ENCODE measurements at places on chromosomes 3 and 15.

- DNase-seq, result no peak
Measured at GRCh38 chr15:33190539-33190938, 4.0 kb downstream of the FMN1 start.

- no peak for DNase-seq
Measured at GRCh38 chr3:43949594-43949993, 258.9 kb downstream of the ABHD5 start.

- DNase-seq, result no peak
Measured at GRCh38 chr3:16338999-16339398, 74.0 kb downstream of the OXNAD1 start.

DNA sequence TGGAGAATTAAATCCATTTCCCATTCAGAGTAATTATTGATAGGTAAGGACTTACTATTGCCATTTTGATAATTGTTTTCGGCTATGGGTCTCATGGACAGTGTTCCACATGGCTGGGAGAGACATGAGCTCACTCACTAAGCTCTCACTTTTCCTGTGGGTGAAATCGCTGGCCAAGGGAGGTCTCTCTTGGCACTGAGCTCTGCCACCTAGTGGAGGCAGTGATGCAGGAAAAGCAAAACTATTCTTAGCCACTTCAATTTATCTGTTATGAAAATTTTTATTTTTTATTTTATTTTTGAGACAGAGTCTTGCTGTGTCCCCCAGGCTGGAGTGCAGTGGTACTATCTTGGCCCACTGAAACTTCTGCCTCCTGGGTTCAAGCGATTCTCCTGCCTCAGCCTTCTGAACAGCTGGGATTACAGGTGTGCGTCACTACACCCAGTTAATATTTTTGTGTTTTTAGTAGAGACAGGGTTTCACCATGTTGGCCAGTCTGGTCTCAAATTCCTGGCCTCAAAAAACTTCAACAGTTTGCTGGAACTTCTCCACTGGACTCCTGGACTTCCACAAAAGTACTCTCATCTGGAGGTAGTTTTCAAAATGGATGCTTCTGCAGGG, 4.7 kb upstream of the RNF13 start:
- DNase-seq, result no peak

- DNase-seq, result no peak
Measured at GRCh38 chr3:144200466-144200865, 228.8 kb downstream of the DIPK2A start.

GRCh38 chr3:41893977-41894376, 67.9 kb downstream of the ULK4 start:
- no peak for DNase-seq
